ENCODE measurements at places on chromosomes 12 and 14. TPM values are rescaled to one million over a fixed set of nuclear protein-coding genes. Genes with fewer than 3 reads are reported as not detected.

GRCh38 chr12:129379076-129379804 is 524.6 kb downstream of the TMEM132D start:
- DNase-seq, result no peak

The IL26 gene
- total RNA-seq, result not detected

GRCh38 chr14:100211366-100211765 is 27.6 kb upstream of the YY1 start:
- DNase-seq, result no peak

- no peak for DNase-seq
Observed at GRCh38 chr14:74568380-74568649, 43.7 kb downstream of the LTBP2 start.

DNA sequence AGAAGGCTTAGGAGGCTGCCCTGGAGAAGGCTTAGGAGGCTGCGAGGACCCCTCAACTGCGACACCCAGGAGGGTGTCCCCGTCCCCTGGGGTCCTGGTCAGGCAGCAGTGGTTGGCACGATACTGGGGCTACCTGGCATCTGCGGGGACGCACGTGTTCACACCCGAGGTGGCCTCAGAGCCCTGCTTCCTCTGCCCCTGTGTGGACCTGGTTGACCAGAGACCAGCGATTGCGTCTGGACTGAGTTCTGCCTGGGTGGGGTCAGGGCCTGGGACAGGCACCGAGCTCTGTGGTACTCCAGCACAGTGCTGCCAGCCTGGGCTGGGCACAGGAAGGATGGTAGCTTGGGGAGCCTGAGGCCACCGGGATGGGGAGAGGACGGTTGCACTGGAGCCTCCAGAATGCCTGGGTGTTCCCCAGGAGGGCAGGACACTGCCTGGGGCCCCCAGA is 735 bp downstream of the ASPG start:
- no peak for DNase-seq

DNA sequence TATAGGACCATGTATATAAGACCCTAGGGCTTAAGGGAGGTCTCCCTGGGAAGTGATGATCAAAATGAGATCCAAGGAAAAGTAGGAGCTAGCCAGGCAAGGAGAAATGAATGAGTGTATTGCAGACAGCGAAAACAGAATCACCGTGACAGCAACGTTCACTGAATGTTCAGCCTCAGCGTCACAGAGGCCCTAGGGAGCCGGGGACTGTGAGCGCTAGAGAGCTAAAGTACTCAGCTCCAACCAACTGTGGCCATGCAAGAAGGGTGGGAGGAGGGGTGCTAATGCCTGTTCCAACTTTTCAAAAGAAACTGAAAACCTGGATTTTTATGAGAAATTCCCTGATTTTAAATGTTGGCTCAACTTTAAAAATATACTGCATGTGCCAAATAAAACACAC is 105.5 kb upstream of the CCND2 start:
- no peak for DNase-seq

All from LHCN-M2 (cell line).